ENCODE measurements at places on chromosomes 16 and 17. TPM values are rescaled to one million over a fixed set of nuclear protein-coding genes. Genes with fewer than 3 reads are reported as not detected.

The HEXIM1 gene
- total RNA-seq = 38.8 TPM

The KRTAP2-4 gene
- not detected for total RNA-seq

The RAB11FIP4 gene
- 21.8 TPM for total RNA-seq

The CD300H gene
- total RNA-seq = not detected

The KRTAP17-1 gene
- total RNA-seq = not detected

The LYRM9 gene
- 26.6 TPM for total RNA-seq

The SLC6A2 gene
- total RNA-seq = 0.18 TPM

The CMTM2 gene
- 0.51 TPM for total RNA-seq

The CRISPLD2 gene
- total RNA-seq = 83.0 TPM

The ABAT gene
- total RNA-seq = 20.7 TPM

The TP53TG3F gene
- total RNA-seq = not detected

The ITGB3 gene
- total RNA-seq = 1.5 TPM

The CACNA1G gene
- 26.1 TPM for total RNA-seq

The GJD3 gene
- not detected for total RNA-seq

The GOT2 gene
- 75.7 TPM for total RNA-seq

The ABCA5 gene
- total RNA-seq = 13.1 TPM

The MAF gene
- total RNA-seq = 12.9 TPM

The CBLN1 gene
- total RNA-seq = not detected

GRCh38 chr17:62755141-62755851, 52.8 kb downstream of the MARCHF10 start:
- DNase-seq = no peak
- no peak overlapping the region for H3K4me3 ChIP-seq
- no peaks in the 10 kb centered on the region for H3K36me3 ChIP-seq
- peaks cover 56% of the 10 kb centered on the region for H3K4me1 ChIP-seq

DNA sequence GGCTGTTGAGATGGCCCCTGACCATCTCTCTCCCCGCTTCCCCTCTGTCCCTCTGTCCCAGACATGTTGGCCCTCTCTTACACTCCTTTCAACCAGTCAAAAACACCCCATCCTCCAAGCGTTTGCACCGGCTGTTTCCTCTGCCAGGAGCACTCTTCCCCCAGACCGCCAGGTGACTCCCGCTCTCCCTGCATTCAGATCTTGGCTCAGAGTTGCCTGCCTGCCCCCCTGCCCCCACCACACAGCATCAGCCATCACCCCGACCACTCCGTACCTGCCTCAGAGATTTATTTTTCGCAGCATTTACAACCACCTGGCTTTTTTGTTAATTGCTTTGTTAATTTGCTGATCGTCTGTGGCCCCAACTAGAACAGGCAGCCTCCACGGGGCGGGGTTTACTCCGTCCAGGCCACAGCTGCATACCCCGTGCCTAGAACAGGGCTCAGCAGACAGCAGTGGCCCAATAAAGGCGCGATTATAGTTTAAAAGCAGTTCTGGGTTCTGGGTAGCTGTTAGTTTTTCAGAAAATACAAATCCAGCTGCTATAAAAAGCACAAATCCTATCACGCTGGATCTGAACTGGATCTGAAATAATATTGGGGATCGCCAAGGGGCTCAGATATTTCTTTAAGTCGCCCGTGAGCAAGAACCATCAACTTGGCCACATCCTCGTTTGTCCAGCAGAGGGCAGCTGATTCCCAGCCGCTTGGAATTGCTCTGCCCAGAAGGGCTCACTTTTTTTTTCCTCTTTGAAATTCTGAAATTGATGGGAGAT, 173.6 kb downstream of the IRF8 start:
- H3K27me3 ChIP-seq = peaks cover 67% of the 10 kb centered on the region
- peaks cover 9% of the 10 kb centered on the region for H3K4me1 ChIP-seq
- no peak overlapping the region for H3K4me3 ChIP-seq

DNA sequence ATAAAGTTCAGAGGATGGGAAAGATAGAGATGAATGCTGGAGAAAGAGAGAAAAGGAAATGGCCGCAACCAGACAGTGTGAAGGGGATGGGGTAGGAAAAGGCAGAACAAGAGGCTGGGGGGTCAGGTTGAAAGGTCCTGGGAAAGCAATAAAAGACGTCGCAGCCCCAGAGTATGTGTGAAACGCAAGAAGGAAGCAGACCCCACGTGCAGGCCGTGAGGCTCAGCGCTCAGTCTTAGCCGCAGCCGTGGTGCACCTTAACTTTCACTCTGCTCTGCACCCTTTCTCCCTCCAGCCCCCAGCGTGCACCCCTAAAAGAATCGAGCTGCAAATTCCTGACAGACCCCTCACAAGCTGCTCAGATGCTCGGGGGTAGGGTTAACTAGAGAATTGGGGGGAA, 1.9 kb downstream of the DNAH17 start:
- no peak for DNase-seq
- H3K27me3 ChIP-seq = no peaks in the 10 kb centered on the region
- H3K27ac ChIP-seq = no peak overlapping the region

- no peak overlapping the region for H3K4me3 ChIP-seq
- no peak for DNase-seq
- H3K27ac ChIP-seq = no peak overlapping the region
- peaks cover 45% of the 10 kb centered on the region for H3K4me1 ChIP-seq
- H3K27me3 ChIP-seq = no peaks in the 10 kb centered on the region
- no peaks in the 10 kb centered on the region for H3K36me3 ChIP-seq
Observed at GRCh38 chr17:59423137-59423724, 91.8 kb downstream of the YPEL2 start.

- peaks cover 26% of the 10 kb centered on the region for H3K27me3 ChIP-seq
- no peak overlapping the region for H3K4me3 ChIP-seq
- H3K4me1 ChIP-seq = peaks cover 6% of the 10 kb centered on the region
- no peak overlapping the region for H3K27ac ChIP-seq
- H3K36me3 ChIP-seq = peaks cover 2% of the 10 kb centered on the region
Observed at GRCh38 chr17:7064261-7064660, 15.8 kb downstream of the CLEC10A start.

DNA sequence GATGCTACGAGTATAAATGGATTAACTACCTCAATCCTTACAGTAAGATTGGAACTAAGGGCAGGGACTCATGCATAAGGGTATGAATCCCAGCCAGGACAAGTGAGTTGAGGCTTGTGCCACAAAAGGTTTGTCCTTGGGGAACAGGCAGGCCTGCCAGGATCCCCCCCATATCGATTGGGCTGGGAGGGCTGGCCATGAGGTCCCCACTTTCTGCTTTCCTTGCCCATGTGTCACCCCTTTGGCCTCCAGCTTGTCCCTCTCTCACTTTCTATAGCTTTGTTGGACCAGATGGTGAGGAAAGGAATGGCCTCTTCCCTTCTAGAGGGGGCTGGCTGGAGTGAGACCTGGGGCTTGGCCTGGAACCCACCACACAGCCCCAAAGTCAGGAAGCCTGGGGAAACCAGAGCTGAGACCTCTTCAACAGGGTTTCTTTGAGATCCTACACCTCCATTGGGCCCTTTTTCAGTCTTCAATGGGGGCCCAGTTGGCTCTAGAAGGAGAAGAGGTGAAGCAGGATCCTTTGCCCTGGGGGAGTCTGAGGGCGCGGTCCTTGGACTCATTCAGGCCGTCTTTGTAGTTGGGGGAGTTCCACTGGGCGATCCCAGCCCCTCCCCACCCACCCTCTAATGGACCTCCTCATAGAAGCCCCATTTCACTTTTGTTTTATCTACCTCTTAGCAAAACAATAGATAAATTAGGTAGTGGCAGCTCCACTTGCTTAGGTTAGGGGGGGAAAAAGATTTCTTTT, 57.3 kb downstream of the IGF2BP1 start:
- no peak for DNase-seq
- peaks cover 27% of the 10 kb centered on the region for H3K36me3 ChIP-seq
- H3K27me3 ChIP-seq = no peaks in the 10 kb centered on the region

DNA sequence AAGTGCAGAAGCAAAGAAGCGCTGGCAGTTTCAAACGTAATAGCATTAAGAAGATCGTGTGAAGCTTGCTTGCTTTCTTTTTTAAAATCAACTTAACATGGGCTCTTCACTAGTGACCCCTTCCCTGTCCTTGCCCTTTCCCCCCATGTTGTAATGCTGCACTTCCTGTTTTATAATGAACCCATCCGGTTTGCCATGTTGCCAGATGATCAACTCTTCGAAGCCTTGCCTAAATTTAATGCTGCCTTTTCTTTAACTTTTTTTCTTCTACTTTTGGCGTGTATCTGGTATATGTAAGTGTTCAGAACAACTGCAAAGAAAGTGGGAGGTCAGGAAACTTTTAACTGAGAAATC, 17.4 kb upstream of the RAB11FIP4 start:
- H3K4me1 ChIP-seq = peaks cover 18% of the 10 kb centered on the region
- no peaks in the 10 kb centered on the region for H3K27me3 ChIP-seq
- H3K4me3 ChIP-seq = no peak overlapping the region
- no peak overlapping the region for H3K27ac ChIP-seq
- no peak for DNase-seq

DNA sequence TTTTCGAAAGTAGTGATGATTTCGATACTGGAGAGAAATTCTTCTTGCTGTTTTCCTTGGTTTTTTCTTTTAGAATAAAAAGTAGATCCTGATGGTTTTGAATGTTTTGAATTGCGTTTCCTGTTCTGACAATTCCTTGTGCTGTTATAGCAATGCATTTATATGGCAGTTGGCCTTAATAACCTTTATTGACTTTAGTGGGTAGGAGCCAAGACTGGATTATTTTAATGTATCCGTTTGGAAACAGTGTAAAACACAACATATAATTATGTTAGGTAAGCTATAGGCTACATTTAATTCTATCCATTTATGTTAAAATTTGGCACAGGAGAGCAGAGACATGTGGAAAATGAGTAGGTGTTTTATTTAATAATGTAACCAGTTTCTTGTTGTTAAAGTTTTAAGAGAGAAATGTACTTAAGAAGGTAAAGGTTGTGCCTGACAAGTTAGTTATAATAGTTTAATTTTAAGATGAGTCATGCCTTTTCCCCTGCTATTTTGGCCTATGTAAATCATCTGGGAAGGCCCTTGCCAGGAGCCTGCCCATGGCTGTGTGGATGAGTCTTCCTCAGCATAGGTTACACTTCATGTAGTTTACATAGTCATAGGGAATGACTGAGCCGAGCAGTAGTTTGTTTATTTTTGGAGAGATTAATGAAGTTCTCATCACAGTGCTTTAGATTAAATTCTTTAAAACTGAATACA, 189.9 kb downstream of the FTO start:
- DNase-seq = no peak
- peaks cover 7% of the 10 kb centered on the region for H3K36me3 ChIP-seq
- H3K4me3 ChIP-seq = no peak overlapping the region
- no peaks in the 10 kb centered on the region for H3K27me3 ChIP-seq

GRCh38 chr17:57117798-57118197, 32.8 kb downstream of the AKAP1 start:
- no peak for DNase-seq
- no peak overlapping the region for H3K4me3 ChIP-seq
- H3K36me3 ChIP-seq = peaks cover 27% of the 10 kb centered on the region
- no peak overlapping the region for H3K27ac ChIP-seq
- peaks cover 12% of the 10 kb centered on the region for H3K4me1 ChIP-seq
- no peaks in the 10 kb centered on the region for H3K27me3 ChIP-seq

DNA sequence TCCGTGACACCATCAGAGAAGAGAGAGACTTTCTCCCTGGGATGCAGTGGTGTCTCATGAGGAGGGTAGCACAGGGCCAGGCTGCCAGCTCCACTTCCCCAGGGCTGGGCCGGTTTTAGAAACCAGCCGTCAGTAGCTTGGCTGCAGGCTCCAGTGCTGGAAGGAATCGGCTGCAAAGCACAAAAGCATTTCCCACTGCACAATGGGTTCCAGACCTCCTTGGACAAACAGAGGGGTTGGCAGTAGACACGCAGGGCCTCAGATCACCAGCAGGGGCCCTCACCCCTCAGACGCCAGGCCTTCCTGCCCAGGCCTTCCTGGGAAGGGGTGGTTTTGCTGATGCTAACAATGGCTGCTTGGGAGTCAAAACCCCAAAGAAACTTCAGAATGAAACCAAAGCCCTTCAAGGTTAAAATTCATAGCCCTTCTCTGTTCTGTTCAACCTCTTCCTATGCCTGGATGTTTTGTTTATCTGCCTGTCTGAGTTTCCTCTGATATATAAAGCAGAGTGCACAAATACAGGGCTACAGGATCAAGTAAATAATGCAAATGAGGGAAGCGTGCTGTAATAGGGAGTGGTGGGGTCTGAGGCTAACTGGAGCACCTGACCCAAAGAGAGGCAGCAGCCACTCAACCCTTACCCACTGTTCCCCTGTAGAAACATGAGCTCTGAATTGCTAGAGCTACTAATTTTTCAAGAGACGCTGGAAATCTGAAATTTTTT, 26.2 kb downstream of the TEKT5 start:
- no peaks in the 10 kb centered on the region for H3K4me1 ChIP-seq
- H3K27ac ChIP-seq = no peak overlapping the region
- DNase-seq = no peak
- H3K4me3 ChIP-seq = no peak overlapping the region
- H3K36me3 ChIP-seq = no peaks in the 10 kb centered on the region

DNA sequence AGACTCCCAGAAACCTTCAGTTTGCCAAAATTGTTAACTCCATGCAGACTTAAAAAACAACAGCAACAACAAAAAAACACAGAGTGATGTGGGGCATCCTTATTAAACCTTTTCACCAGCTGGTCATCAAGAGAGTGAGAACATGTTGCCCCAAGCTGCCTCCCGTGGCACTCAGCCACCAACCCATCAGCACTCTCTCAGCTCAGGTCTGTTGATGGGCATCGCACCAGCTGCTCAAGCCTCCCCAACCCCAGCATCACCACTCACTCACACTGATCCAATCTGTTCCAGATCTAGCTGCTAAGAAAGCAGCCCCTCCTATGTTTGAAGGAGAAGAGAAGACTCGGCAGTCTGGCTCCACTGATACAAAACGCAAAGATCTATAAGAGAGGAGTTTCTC, 46.8 kb downstream of the SLC39A11 start:
- H3K4me1 ChIP-seq = peaks cover 8% of the 10 kb centered on the region
- H3K27ac ChIP-seq = no peak overlapping the region
- H3K27me3 ChIP-seq = no peaks in the 10 kb centered on the region
- no peak for DNase-seq
- H3K36me3 ChIP-seq = peaks cover 14% of the 10 kb centered on the region

- H3K27me3 ChIP-seq = no peaks in the 10 kb centered on the region
- H3K4me3 ChIP-seq = no peak overlapping the region
- peaks cover 27% of the 10 kb centered on the region for H3K4me1 ChIP-seq
- DNase-seq = no peak
- no peaks in the 10 kb centered on the region for H3K36me3 ChIP-seq
- peak overlapping the region; percentile 44 for H3K27ac ChIP-seq
Observed at GRCh38 chr17:65712383-65713267, 151.2 kb upstream of the AXIN2 start.

- H3K36me3 ChIP-seq = no peaks in the 10 kb centered on the region
- H3K27me3 ChIP-seq = peaks cover 100% of the 10 kb centered on the region
- H3K4me3 ChIP-seq = peak overlapping the region; percentile 50
Observed at GRCh38 chr16:86286991-86287663, 223.2 kb upstream of the FOXF1 start.

DNA sequence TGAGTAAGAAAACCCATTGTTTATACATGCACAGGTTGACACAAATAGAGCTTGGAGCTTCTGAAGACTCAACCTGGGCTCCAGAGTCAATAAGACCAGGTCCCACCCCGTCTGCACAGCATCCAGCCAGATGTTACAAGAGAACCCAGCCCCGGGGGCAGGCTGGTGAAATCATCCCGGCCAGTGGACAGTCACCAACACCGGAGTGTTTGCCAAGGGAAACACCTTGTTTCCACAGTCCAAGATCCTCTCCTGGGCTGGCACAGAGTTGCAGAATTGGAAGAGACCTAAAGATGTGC, 90.3 kb downstream of the RAB11FIP4 start:
- H3K27ac ChIP-seq = no peak overlapping the region
- no peak for DNase-seq
- H3K27me3 ChIP-seq = peaks cover 9% of the 10 kb centered on the region

- H3K4me1 ChIP-seq = no peaks in the 10 kb centered on the region
- no peak overlapping the region for H3K27ac ChIP-seq
- DNase-seq = no peak
Observed at GRCh38 chr16:12896562-12896961, 4.8 kb upstream of the SHISA9 start.

- H3K36me3 ChIP-seq = no peaks in the 10 kb centered on the region
- no peak for DNase-seq
- H3K4me1 ChIP-seq = peaks cover 15% of the 10 kb centered on the region
- H3K27me3 ChIP-seq = peaks cover 24% of the 10 kb centered on the region
- no peak overlapping the region for H3K27ac ChIP-seq
Observed at GRCh38 chr16:19166500-19166899, 1.5 kb upstream of the SYT17 start.

Data from mesothelial cell of epicardium (in vitro differentiated cells).